ENCODE measurements at places on chromosomes 12 and 14.

DNA sequence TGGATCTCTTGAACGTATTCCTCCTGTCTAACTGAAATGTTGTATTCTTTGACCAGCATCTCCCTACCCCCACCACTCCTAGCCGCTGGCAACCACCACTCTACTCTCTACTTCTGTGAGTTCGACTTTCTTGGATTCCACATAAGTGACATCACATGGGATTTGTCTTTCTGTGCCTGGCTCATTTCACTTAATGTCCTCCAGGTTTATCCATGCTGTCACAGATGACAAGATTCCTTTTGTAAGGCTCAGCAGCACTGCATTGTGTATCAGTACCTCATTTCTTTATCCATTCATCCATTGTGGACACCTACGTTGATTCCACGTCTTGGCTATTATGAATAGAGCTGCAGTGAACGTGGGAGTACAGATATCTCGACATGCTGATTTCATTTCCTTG, 10.5 kb downstream of the PRKAB1 start:
- no peak for DNase-seq
- H3K27ac ChIP-seq = no peak overlapping the region
- H3K27me3 ChIP-seq = no peaks in the 10 kb centered on the region
- H3K4me1 ChIP-seq = peaks cover 13% of the 10 kb centered on the region
- peaks cover 49% of the 10 kb centered on the region for H3K36me3 ChIP-seq

DNA sequence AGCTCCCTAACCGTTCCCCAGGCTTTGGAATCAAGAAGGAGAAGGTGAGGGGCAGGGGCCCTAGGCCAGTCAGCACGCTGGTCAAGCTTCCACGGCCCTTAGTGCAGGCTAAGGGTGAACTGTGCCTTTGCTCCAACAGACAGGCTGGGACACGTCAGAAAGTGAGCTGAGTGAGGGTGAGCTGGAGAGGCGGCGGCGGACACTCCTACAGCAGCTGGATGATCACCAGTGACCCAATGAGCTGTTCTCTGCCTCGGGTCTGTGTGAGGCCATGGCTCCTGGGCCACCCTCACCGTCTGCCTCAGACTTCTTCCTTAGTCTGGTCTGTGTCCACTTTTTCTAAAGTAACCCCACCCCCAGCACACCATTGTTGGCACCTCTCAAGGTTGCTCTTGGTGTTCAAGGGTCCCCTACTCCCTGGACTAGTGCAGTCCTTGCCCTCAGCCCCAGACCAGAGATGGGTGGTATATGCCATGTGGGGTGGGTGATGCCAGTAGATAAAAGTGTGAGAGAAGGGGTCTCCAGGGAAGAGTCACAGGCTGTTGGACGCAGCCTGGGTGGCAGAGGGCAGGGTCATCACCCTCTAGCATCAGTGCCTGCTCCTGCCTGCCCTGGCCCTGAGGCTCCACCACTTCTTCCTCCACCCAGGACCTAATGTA, 20.7 kb downstream of the PRPF40B start:
- peaks cover 14% of the 10 kb centered on the region for H3K36me3 ChIP-seq
- no peaks in the 10 kb centered on the region for H3K27me3 ChIP-seq
- no peak overlapping the region for H3K27ac ChIP-seq
- H3K4me1 ChIP-seq = peaks cover 3% of the 10 kb centered on the region
- DNase-seq = no peak

GRCh38 chr12:65882486-65882885, 58.2 kb downstream of the HMGA2 start:
- peak overlapping the region; percentile 91 for H3K27ac ChIP-seq
- no peaks in the 10 kb centered on the region for H3K27me3 ChIP-seq
- no peak for DNase-seq
- no peak overlapping the region for H3K4me3 ChIP-seq
- H3K36me3 ChIP-seq = peaks cover 7% of the 10 kb centered on the region

- peaks cover 38% of the 10 kb centered on the region for H3K4me1 ChIP-seq
- DNase-seq = no peak
- peak overlapping the region; percentile 75 for H3K4me3 ChIP-seq
- H3K36me3 ChIP-seq = no peaks in the 10 kb centered on the region
Measured at GRCh38 chr12:93376436-93377251, 1.1 kb upstream of the NUDT4 start.

DNA sequence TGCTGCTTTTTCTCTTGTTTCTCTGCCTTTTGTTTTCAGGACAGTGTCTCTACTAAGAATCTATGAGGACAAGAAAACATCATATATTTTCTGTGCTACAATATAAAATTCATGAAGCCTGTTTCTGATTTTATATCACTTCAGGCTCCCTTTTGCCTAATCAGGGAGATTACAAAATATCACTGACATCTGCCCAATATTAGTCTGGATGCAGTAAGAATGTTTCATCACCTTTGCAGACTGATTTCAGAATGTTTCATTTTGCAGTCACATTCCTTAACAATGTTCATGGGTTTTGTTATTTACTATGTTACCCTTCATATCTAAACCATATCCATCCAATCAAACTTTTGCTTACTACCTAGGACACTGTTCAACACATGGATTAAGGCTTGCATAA, 491 bp upstream of the CLEC6A start:
- peaks cover 7% of the 10 kb centered on the region for H3K4me1 ChIP-seq
- no peak overlapping the region for H3K4me3 ChIP-seq
- H3K27me3 ChIP-seq = no peaks in the 10 kb centered on the region
- no peaks in the 10 kb centered on the region for H3K36me3 ChIP-seq
- no peak for DNase-seq

DNA sequence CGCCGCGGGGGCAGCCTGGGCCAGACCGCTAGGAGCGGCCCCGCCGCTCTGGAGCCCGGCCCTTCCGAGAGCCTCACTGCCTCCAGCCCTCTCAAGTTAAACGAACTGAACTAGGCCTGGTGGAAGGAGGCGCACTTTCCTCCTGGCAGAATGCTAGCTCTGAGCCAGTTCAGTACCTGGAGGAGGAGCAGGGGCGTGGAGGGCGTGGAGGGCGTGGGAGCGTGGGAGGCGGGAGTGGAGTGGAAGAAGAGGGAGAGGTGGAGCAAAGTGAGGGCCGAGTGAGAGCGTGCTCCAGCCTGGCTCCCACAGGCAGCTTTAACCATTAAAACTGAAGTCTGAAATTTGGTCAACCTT, 5.3 kb downstream of the LTB4R start:
- H3K4me3 ChIP-seq = no peak overlapping the region
- no peak for DNase-seq
- no peaks in the 10 kb centered on the region for H3K4me1 ChIP-seq
- no peak overlapping the region for H3K27ac ChIP-seq
- H3K27me3 ChIP-seq = peaks cover 46% of the 10 kb centered on the region

DNA sequence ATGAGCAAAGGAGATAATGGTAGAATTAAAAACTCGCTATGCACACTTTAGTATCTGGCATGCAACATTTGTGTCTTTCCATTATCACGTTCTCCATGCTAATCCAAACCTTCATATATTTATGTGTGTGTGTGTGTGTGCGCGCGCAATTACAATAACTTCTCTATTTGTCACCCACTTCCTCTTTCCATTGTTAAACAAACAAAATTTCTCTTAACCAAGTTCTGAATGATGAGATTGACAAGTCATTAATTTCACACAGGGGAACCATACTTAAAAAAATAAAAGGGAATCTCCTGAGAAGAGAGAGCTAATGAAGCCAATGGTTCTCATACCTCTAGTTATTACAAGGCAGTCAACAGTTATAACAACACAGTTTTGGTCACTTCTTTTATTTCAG, 575.9 kb upstream of the MDGA2 start:
- no peak overlapping the region for H3K27ac ChIP-seq
- H3K4me1 ChIP-seq = no peaks in the 10 kb centered on the region
- no peaks in the 10 kb centered on the region for H3K36me3 ChIP-seq
- no peak overlapping the region for H3K4me3 ChIP-seq
- H3K27me3 ChIP-seq = no peaks in the 10 kb centered on the region
- no peak for DNase-seq

- no peaks in the 10 kb centered on the region for H3K4me1 ChIP-seq
- H3K27ac ChIP-seq = no peak overlapping the region
- no peak for DNase-seq
- H3K27me3 ChIP-seq = no peaks in the 10 kb centered on the region
- H3K36me3 ChIP-seq = no peaks in the 10 kb centered on the region
Measured at GRCh38 chr12:102232036-102232435, 34.4 kb upstream of the PMCH start.

DNA sequence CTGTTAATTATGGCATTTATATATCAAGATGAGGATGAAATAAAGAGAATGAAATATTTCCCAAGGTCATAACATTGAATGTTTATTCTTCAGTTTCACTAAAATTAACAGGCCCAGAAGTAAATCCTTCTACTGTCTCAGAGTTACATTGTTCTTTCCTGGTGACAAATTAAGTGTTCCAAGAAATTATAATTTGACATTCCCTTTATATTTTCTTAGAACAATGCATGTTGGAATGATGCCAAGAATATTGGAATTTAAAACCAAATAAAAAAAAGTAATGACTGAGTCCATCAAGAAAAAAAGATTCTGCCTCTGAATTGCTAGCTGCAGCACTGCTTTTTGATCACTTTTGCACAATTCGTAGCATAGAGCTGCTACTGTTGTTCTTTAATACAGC, 152.1 kb downstream of the METTL25 start:
- no peaks in the 10 kb centered on the region for H3K36me3 ChIP-seq
- no peak overlapping the region for H3K4me3 ChIP-seq
- H3K27me3 ChIP-seq = no peaks in the 10 kb centered on the region
- no peak overlapping the region for H3K27ac ChIP-seq
- no peak for DNase-seq
- H3K4me1 ChIP-seq = no peaks in the 10 kb centered on the region

GRCh38 chr14:54890788-54891187, 11.8 kb downstream of the GCH1 start:
- no peak overlapping the region for H3K4me3 ChIP-seq
- H3K4me1 ChIP-seq = peaks cover 25% of the 10 kb centered on the region
- peaks cover 6% of the 10 kb centered on the region for H3K36me3 ChIP-seq
- H3K27ac ChIP-seq = peak overlapping the region; percentile 4
- no peaks in the 10 kb centered on the region for H3K27me3 ChIP-seq
- no peak for DNase-seq

DNA sequence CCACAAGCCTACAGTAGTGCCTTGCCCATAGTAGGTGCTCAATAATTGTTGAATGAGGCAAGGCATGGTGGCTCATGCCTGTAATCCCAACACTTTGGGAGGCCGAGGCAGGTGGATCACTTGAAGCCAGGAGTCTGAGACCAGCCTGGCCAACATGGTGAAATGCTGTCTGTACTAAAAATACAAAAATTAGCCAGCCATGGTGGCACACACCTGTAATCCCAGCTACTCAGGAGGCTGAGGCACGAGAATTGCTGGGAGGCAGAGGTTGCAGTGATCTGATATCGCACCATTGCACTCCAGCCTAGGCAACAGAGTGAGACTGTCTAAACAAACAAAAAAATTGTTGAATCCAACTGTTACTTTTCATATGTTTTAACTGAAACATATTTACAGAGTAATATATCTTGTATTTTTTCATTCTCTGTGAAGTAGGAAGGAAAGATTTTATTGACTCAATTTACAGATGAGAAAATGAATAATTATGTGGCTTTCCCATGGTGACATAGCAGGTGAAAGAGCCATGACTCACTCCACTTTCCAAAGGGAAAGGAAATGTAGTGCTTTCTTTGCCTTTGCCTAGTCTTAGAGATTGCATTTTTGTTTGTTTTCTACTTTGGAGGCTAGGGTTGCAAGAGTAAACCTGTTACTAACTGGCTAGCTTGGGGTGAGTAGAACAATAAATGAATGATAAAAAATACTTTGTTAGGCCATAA, 95.4 kb upstream of the SLC38A4 start:
- H3K27me3 ChIP-seq = peaks cover 4% of the 10 kb centered on the region
- H3K36me3 ChIP-seq = no peaks in the 10 kb centered on the region
- no peaks in the 10 kb centered on the region for H3K4me1 ChIP-seq
- H3K27ac ChIP-seq = no peak overlapping the region
- no peak for DNase-seq

DNA sequence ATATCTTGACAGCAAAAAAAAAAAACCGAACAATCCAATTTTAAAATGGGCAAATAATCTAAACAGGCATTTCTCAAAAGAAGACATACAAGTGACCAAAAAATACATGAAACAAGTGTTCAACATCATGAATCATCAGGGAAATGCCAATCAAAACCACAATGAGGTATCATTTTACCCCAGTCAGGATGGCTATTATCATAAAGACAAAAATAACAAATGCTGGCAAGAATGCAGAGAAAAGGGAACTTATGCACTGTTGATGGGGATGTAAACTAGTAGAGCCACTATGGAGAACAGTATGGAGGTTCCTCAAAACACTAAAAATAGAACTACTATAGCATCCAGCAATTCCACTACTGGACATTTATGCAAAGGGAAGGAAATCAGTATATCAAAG, 448.2 kb downstream of the RGS6 start:
- no peaks in the 10 kb centered on the region for H3K36me3 ChIP-seq
- H3K4me1 ChIP-seq = no peaks in the 10 kb centered on the region
- no peaks in the 10 kb centered on the region for H3K27me3 ChIP-seq
- no peak for DNase-seq
- H3K4me3 ChIP-seq = no peak overlapping the region

DNA sequence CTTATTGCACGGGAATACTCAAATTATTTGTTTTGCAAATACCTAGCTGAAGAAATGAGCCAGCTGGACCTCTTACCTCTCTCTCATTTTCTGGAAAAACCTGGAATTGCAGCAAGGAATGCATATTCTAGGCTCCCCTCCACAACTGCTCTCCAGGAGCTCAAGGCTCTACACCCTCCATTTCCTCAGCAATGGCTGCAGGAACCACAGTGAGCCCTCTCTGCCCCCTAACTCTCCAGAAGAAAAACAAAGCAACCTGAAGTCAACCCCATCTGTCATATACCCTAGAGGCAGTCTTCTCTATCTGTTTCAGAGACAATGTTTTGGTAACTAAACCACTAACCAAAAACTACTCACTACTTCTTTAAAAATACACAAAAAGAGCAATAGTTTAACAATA, 221.6 kb downstream of the SLC25A21 start:
- H3K4me3 ChIP-seq = no peak overlapping the region
- no peaks in the 10 kb centered on the region for H3K4me1 ChIP-seq
- no peaks in the 10 kb centered on the region for H3K36me3 ChIP-seq
- H3K27ac ChIP-seq = no peak overlapping the region
- H3K27me3 ChIP-seq = peaks cover 26% of the 10 kb centered on the region

GRCh38 chr12:97639702-97640101, 177.1 kb downstream of the RMST start:
- H3K4me3 ChIP-seq = no peak overlapping the region
- H3K27ac ChIP-seq = no peak overlapping the region
- H3K27me3 ChIP-seq = no peaks in the 10 kb centered on the region

Data from progenitor cell of endocrine pancreas (in vitro differentiated cells).